ENCODE measurements at places on chromosomes 1 and 21. TPM values are rescaled to one million over a fixed set of nuclear protein-coding genes. Genes with fewer than 3 reads are reported as not detected.

SYPL2 gene
- not detected for total RNA-seq

LMOD1 gene
- total RNA-seq: not detected

TBX15 gene
- not detected for total RNA-seq

KIF21B gene
- 180 TPM for total RNA-seq

WDR64 gene
- 0.13 TPM for total RNA-seq

DNA sequence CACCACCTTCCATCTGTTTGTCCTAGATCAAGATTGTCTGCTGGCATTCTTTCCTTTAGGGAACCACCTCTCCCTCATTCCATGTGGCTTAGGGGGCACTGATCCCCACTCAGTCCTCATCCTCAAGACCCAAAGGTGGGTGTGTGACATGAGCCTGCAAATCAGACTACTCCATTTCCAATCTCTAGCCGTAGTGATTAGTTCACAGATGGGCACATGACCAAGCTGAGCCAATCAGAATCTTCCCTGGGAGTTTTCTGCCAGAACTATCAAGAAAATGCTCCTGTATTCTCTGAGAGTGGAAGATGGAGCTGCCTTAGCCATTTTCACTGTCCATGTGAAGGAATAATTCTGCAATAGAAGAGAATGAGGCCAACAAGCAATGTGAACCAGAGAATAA, 19.3 kb upstream of the PTPRF start:
- DNase-seq: no peak

DNA sequence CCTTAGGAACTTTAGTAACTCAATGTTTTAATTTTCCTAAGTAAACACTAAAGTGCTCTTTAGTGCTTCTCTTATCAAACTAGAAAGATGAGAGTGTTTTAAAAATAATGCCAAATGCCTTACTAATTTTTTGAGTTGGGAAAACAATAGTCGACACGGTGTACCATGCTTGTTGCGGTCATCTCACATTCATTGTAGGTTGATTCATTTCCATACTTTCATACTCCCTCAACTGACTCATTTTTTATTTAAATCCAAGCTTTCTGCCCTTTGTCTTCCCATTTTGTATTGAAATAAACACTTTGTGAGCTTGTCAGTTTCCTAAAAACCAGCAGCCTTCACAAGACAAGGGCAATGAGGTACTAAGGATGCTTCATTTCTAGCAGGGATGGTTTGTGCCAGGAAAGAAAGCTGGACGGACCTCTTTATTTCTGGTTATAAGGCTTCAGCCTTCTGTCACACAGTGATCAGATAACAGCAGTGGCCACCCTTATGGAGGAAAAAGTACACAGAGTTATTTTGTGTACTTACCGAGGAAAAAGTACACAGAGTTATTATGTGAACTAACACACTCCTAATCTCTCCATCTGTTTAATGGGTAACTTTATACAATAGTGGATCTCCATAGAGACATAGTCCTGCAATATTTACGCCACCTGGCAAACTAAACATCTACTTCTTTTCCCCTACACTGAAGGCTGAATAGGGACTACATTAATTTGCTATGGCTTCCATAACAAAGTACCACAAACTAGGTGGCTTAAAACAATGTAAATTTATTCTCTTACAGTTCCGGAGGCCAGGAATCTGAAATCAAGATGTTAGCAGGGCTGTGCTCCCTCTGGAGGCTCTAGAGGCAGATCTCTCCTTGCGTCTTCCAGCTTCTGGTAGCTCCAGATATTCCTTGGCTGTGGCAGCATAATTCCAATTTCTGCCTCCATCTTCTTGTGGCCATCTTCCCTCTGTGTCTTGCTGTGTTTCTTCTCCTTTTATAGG, 13.0 kb upstream of the CCDC190 start:
- DNase-seq: no peak

DNA sequence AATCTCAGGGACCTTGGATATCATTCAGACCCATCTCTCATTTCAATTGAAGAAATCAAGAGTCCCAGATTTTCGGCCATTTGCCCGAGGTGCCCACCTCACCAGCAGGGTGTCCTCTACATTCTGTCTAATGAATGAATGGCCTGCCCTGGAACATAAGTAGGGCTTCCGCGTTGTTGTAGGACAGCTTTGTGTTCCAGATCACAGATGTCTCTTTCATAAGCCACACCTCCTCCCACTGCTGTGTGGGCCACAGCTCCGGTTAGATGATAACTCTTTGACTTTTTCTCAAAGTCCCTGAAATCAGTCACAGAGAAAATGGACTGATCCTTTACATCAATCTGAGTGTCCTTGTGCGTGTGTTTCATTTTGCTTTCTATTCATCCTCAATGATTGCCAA, 144.4 kb downstream of the RGS7 start:
- no peak for DNase-seq

- DNase-seq: no peak
Observed at GRCh38 chr21:16424331-16424751, 694.6 kb downstream of the USP25 start.

GRCh38 chr1:224175617-224176016, 7.4 kb upstream of the DEGS1 start:
- peak; percentile 54 for DNase-seq

GRCh38 chr21:19557046-19557445, 1153.5 kb upstream of the TMPRSS15 start:
- no peak for DNase-seq

- DNase-seq: no peak
Observed at GRCh38 chr1:246959944-246960693, 28.4 kb upstream of the AHCTF1 start.

GRCh38 chr21:44303490-44303981, 3.7 kb downstream of the PFKL start:
- no peak for DNase-seq

DNA sequence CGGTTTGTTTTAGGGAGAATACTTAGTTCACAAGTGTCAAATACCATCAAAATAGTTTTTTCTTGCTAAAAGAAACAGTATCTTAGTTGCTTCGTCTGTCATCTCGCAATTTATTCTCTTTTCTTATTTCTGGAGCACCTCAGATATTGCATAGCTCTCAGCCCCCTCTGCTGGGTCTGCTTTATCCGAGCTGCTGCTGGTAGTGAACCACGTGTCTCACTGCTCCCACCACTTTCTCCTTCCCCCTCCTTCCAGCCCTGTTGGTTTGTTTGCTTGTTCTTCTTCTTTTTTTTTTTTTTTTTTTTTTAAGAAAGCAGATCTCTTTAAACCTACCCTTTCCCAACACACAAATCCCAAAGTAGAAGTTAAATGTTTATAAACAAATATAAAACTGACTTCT, 170.8 kb downstream of the EDEM3 start:
- no peak for DNase-seq

GRCh38 chr1:66553846-66554245, 19.9 kb downstream of the SGIP1 start:
- DNase-seq: no peak

- DNase-seq: no peak
Observed at GRCh38 chr1:182869241-182869666, 30.1 kb downstream of the DHX9 start.

GRCh38 chr1:33535334-33535733, 62.9 kb downstream of the ZSCAN20 start:
- DNase-seq: no peak

- DNase-seq: peak; percentile 23
Observed at GRCh38 chr1:59292562-59292961, 4.3 kb upstream of the FGGY start.

DNA sequence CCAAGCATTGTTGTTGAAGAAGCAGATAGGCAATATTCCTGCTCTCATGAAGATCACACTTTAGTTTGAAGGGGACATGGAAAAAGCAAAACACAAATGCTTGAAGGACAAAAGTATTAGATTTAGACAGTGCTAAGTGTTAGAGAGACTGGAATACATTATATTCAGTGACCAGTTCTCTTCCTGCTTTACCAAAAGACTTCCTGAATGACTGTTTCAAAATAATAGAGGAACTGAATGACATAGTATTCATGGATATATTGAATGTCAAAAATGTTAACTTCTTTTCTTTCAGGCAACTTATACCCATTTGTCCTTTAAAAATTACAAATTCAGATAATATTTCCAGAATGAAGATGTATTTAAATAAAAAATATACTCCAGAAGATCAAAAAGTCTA, 178.0 kb upstream of the IVNS1ABP start:
- DNase-seq: no peak

DNA sequence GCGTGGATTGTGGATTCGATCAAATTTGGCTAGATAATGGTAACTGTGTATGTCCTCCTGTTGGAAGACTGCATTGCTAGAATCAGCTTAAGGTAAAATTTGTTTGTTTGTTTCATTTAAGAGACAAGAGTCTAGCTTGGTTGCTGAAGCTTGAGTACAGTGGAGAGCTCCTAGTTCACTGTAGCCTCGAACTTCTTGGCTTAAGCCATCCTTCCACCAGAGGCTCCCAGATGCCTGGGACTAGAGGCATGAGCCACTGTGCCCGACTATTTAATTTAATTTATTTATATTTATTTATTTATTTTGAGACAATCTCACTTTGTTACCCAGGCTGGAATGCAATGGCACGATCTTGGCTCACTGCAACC, 1.5 kb downstream of the PHACTR4 start:
- DNase-seq: no peak

DNA sequence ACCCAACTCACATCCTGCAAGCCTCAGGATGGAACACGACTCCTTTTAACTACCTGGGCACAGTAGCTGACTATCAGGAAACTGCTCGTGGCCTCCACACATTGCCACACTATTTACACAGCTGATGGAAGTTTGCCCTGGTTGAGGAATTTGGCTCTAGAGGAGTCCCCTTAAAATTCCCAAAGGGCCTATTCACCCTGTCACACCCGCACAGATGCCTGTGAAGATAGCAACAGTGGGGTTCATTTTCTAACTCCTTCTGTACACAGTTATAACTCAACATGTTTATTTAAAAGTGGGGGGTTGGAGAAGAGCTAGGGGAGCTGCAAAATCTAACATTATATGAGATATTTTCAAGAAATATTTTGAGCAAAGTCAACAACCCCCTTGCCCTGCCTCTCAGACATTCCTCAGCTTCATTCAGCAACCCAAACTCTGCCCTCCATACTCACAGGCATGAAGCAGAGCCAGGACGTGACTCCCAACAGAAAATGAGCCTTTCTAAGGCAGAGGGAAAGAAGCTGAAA, 35.8 kb upstream of the CCN1 start:
- no peak for DNase-seq

GRCh38 chr1:111736548-111737215, 2.5 kb downstream of the INKA2 start:
- no peak for DNase-seq
